Uterine smooth muscle cell (primary cell): ENCODE measurements at places on chromosomes 5 and 9. TPM values are rescaled to one million over a fixed set of nuclear protein-coding genes. Genes with fewer than 3 reads are reported as not detected.

Gene TIGD6
- 6.3 and 7.0 TPM in 2 replicates for total RNA-seq

Gene PCA3
- under 0.01 TPM in 2 replicates for total RNA-seq

Gene RIC1
- total RNA-seq: 42.3 and 51.5 TPM in 2 replicates

Gene WNT8A
- not detected in 2 replicates for total RNA-seq

Gene DMRT3
- not detected in 2 replicates for total RNA-seq

Gene GMCL2
- total RNA-seq: not detected in 2 replicates

Gene LECT2
- total RNA-seq: not detected in 2 replicates

Gene ENC1
- total RNA-seq: 27.7 and 32.9 TPM in 2 replicates
